ENCODE measurements at places on chromosomes 1 and 21.

DNA sequence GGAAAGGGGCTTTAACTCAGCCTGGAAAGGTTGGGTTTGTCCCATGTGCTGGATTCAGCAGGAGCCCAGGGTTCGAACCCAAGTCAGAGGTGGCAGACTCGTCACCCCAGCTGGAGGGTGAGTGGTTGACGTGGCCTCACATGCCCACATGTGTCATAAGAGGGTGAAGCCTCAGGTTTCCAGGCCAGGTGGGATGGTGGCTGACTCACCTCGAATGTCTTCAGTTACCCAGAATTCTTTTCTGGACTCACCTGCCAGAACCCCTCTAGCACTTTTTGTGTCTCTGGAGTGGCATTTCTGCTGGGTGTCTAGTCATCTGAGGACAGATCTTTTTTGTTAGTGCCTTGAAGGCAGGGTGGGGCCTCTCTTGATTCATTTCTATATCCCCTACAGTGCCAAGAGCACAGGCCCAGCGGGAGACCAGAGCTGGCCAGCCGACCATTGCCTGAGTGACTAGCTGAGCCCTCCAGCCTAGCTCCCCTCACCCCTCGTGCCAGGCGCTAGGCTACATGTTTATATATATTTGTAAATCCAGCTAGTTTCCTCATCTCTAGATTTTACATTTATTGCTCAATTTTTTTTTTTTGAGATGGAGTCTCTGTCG, 28.1 kb downstream of the IL6R start:
- DNase-seq, result no peak

DNA sequence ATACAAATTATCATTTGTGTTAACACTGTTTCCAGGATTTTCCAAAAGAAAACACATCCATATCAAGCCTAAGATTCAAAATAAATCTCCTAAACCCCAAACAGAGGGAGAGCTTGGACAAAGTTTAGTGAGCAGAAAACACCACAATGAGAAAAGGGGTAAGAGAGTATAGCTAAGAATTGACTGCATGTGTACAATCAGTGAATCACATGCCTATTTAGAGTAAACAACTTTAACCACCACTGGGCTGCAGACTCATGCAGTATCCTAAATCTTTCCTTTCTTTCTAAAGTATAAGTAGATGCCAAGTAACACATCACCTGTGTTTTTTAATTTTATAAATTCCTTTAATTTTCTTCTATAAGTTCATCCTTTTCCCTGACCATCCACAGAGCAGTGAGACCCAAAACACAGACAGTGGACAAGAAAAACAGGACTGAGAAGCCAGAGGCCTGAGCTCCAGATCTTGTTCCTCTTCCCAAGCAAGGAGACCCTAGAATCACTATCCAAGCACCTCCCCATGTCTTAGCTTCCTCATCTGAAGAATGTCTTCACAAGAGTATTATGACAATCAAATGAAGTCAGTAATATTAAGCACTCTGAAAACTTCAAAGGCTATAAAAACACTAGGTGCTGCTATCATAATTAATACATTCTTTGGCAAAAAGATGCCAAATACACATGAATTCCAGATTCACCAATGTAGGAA, 93.1 kb downstream of the VAV3 start:
- no peak for DNase-seq

DNA sequence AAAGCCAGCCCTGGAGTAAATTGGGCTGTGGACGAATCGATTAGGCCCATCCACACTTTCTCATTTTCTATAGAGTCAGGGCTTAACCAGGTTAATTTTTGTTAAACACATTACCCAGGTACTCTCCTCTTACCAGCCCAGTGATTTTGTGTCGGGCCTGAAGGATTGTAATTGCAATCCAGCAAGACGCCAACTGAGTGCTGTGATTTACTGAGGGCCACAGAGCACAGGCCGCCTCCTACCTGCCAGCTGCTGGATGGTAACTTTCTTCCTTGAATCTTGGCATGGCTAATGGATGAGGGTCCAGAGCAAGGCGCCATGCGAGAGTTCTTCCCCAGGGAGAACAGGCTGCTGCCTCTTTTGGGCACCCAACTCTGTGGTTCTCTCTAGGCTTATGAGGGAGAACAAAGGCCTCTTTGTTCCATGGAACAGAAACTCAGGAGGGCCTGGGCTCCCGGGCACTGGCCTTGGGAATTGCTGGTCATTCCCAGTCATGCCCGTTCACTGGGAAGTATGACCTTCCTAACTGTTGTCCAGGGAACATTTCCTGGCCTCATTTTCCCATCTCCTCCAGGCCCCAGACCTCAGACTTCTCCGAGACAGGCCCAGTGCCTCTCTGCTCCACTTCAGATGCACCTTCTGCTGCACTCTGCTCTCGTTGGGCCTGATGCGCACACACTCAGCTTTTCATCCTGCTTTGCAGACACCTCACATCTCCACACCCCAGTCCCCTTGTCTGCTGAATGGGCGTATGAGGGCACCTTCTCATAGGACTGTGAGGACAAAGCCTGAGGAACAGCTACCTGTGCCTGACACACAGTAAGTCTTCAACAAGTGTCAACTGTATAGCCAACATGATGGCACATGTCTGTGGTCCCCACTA, 57.3 kb downstream of the SYF2 start:
- DNase-seq, result no peak

- DNase-seq, result no peak
Observed at GRCh38 chr1:216140730-216141524, 282.3 kb downstream of the USH2A start.

DNA sequence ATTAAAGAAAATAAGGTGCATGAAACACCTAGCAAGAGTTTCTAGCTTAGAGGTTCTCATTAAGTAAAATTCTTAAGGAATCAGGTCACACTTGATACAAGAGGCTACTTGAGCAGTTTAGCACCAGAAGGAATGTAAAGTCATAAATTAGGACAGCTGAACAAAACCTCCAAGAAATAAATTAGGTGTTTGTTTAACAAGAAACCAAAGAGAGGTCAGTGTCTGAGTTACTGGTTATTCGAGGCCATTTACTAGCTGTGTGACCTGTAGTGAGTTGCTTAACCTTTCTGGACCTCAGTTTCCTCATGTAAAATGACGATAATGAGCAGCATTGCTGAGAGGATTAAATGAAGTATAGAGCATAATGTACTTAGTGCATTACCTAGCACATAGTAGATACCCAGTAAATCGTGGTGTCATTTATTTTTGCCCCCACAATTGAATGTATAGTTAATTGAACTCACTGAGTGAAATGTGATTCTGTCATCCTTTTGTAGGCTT, 908 bp upstream of the ELK4 start:
- DNase-seq, result no peak

DNA sequence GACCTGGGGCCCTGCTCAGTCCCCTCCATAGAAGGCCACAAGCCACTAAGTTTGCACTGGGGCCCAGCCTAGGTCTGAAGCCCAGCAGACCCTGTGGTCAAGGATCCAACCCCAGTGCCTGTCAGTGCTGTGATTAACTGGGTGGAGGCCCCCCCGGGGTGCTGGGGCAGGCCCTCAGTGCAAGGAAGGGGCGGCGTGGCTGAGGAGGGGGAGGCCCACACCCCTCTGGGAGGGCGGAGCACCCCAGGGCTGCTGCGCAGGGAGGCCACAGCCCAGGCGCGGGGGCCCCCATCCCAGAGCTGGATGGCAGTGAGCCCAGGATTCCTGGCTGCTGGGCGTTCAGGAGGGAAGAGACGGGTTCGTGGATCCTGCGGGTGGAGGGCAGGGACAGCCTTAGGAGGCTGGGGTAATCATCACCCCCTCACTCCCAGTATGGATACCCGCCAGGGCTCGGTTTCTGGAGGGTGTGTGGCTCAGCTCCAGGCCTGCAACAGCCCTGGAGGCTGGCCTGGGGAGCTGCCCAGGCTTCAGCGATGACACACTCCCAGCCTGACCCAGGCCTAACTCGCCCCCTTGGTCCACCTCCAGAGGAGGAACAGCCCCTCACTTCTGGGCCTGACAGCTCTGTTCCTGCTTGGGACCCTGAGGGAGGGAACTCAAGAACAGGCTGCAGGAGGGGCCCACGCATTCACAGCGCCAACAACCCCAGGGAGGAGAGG, 890 bp downstream of the GJC2 start:
- DNase-seq, result no peak

GRCh38 chr1:228034954-228035837, 28.4 kb downstream of the WNT3A start:
- no peak for DNase-seq

DNA sequence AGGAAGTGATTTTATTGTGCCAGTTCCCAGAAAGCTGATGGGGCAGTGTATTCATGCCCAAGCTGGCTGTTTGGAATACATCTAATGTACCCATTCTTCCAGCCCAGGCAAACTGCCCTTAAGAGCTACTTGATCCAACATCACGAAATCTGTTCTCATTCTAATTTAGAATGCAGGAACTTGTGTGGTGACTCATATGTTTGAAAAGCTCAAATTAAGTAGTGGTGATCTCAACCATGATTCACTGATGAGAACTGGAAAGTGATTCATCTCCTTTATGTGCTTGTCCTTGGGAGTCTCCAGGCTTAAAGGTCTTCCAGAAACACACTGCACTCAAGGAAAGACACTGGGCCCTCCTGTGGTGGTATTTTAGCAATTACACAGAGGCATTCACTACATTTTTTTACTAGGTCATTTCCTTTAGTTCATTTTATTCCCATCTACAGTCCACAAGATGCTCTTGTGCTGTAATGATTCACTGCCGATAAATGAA, 65.4 kb downstream of the RPE65 start:
- DNase-seq, result no peak

- no peak for DNase-seq
Observed at GRCh38 chr21:45356653-45357435, 48.1 kb upstream of the COL18A1 start.

GRCh38 chr21:34307991-34308532, 55.7 kb upstream of the KCNE2 start:
- DNase-seq, result no peak

- no peak for DNase-seq
Observed at GRCh38 chr1:17597651-17598050, 58.2 kb downstream of the ARHGEF10L start.

GRCh38 chr1:191620883-191621282, 537.4 kb upstream of the RGS18 start:
- DNase-seq, result no peak
